Bronchial epithelial cell (primary cell): ENCODE measurements at places on chromosomes 16 and 17. TPM values are rescaled to one million over a fixed set of nuclear protein-coding genes. Genes with fewer than 3 reads are reported as not detected.

GRCh38 chr16:83802554-83803205 is 5.1 kb upstream of the HSBP1 start:
- no peak for DNase-seq

Gene WNT3
- 0.79 and 1.0 TPM in 2 replicates for total RNA-seq

Gene LLGL2
- 44.5 and 63.9 TPM in 2 replicates for total RNA-seq

Gene NPIPA7
- total RNA-seq: 0.64 and 1.3 TPM in 2 replicates

GRCh38 chr17:61405686-61406536 is 6.3 kb downstream of the TBX2 start:
- no peak for DNase-seq
